ENCODE measurements at places on chromosomes 5 and 9. TPM values are rescaled to one million over a fixed set of nuclear protein-coding genes. Genes with fewer than 3 reads are reported as not detected.

The CMYA5 gene
- total RNA-seq: 0.52 TPM

The FLT4 gene
- total RNA-seq: 0.33 TPM

The RIC1 gene
- 40.3 TPM for total RNA-seq

The C5orf22 gene
- 18.1 TPM for total RNA-seq

The EDIL3 gene
- 324 TPM for total RNA-seq

The SV2C gene
- not detected for total RNA-seq

The PLAC8L1 gene
- total RNA-seq: 0.52 TPM

The ASPN gene
- total RNA-seq: 9.6 TPM

The NPR2 gene
- total RNA-seq: 53.1 TPM

The C5orf15 gene
- total RNA-seq: 84.6 TPM

The DBH gene
- total RNA-seq: not detected

The CSNK1A1 gene
- total RNA-seq: 345 TPM

The GPSM1 gene
- total RNA-seq: 41.5 TPM

The LCN1 gene
- total RNA-seq: 0.20 TPM

The CCDC180 gene
- 0.76 TPM for total RNA-seq

The SCAI gene
- 10.9 TPM for total RNA-seq

The HMCN2 gene
- total RNA-seq: 0.07 TPM

The CYLC2 gene
- total RNA-seq: not detected

Data from smooth muscle cell of the pulmonary artery (primary cell).